Temporal lobe (tissue), 4 donors: ENCODE measurements at places on chromosomes 6 and 20. TPM values are rescaled to one million over a fixed set of nuclear protein-coding genes. Genes with fewer than 3 reads are reported as not detected.

The QKI gene
- 198 TPM for total RNA-seq

The ZSCAN31 gene
- 9.6 TPM for total RNA-seq

The SMIM26 gene
- total RNA-seq = 49.9 TPM

The GDAP1L1 gene
- total RNA-seq = 98.6 TPM

The PPIL6 gene
- total RNA-seq = 21.1 TPM

The TNF gene
- not detected for total RNA-seq

The EDN3 gene
- 2.2 TPM for total RNA-seq

The MTFR2 gene
- total RNA-seq = 0.25 TPM

The PACRG gene
- 5.4 TPM for total RNA-seq

The ASF1A gene
- total RNA-seq = 19.2 TPM

The TSBP1 gene
- total RNA-seq = not detected

The KIFC1 gene
- total RNA-seq = 1.7 TPM

The RSPH4A gene
- total RNA-seq = 2.0 TPM

The PNLDC1 gene
- not detected for total RNA-seq
